ENCODE measurements at places on chromosomes 12 and 14.
A peak's percentile ranks its signal among the peaks of the same experiment; 100 is the strongest.

DNA sequence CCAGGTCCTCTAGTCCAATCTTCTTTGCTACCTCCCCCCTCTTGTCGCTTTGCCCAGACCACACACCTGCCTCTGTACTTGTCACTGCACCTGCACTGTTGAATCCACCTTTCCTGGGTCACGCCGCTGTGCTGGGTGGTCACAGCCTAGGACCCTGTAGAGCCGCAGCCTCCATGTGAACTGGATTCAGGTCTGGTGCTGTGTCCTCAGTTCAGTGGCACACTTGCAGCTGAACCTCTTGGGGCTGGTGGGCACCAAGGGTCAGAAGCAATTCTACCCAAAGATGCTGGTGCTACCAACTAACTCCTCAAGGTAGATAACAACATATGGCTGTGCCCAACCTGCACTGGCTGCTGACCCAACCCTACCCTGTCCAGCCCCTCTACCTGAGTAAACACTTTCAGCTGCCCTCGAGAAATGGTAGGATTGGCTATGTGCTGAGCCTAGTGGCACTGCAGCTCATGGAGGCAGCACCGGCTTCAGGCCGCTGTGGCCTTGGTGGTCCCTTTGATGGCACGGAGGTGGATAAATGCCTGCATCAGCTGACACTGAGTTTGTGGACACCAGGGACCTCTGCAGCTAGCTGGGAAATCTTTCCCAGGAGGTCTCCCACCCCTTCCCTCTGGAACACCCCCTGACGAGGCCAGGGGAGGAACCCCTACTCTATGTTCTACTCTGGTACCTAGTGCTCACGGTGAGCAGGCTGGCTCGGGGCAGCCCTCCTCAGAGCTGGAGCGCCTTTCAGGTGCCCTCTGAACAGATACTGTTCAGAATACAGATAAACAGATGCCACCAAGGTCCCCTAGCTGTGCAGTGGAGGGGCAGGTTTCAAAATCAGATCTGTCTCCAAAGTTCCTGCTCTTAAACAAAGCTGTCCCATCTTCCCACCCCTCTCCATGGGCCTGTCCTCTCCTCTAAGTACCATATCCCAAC lies 14.3 kb downstream of the AGAP2 start:
- DNase-seq, result no peak

- no peak for DNase-seq
These were observed 185.7 kb downstream of the PRKD1 start for GRCh38 chr14:29741909-29742401.

GRCh38 chr12:123141615-123142517 lies 9.0 kb downstream of the PITPNM2 start:
- DNase-seq, result peak; percentile 36

DNA sequence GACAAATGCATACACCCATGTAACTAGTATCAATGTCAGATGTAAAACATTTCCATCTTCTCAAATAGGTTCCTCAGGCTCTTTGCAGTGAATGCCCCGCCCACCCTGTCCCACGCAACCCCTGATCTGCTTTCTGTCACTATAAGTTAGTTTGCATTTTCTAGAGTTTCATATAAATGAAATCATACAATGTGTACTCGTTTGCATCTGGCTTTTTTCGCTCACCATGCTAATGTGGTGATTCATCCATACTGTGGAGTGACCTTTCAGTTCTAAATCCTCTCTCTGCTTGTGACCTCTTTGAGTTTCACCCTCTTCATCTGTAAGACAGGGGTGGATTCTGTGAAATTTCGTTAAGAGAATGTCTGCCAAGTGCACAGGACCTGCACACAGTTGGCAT lies 30.6 kb upstream of the MSI1 start:
- DNase-seq, result peak; percentile 33

- no peak for DNase-seq
These were observed 191.3 kb upstream of the AMIGO2 start for GRCh38 chr12:47270782-47271664.

- DNase-seq, result no peak
These were observed 2.6 kb downstream of the ITGA7 start for GRCh38 chr12:55704824-55705718.

- no peak for DNase-seq
These were observed 35.1 kb downstream of the ATF7IP start for GRCh38 chr12:14400599-14400998.

DNA sequence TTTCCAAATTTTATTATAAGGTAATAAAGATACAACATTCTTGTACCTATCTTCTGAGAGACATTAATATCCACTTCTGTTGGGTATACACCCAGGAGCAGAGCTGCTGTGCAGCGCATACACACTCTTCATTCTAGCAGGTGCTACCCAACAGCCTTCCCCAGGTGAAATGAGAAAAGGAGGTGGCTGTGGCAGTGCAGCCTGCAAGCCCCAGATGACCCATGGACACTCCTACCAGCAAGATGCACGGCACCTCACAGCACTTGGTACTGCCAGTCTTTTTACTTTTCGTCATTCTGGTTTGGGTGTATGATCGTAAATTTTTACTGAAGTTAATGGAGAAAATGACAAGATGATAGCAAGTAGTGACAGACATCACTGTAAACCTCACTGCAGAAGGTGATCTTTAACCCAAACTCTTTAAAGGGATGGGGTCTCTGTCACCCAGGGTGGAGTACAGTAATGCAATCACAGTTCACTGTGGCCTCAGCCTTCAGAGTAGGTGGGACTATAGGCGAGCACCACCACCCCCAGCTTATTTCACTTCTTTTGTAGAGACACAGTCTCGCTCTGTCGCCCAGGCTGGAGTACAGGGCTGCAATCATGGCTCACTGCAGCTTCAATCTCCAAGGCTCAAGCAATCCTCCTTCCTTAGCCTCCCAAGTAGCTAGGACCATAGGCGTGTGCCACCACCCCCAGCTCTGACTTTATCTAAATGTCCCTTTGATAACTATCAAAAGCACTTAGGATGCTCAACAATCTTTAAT lies 26.5 kb downstream of the VPS37B start:
- DNase-seq, result no peak

DNA sequence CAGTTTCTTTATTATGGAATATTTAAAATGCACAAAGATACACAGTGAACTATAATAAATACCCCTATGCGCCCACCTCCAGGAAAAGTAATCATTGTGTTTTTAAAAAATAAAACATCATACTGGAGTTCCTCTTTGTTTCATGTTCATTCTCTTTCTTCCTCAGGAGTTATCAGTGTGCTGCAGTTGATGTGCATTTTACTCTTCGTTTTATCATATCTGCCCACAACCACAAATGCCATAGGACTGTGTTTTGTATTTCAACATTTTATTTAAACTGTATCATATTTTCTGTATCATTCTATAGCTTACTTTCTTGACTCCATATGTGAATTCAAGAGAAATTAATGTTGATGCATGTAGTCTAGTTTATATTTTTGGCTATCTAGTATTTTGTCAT lies 53.9 kb downstream of the TSHR start:
- DNase-seq, result no peak

- DNase-seq, result no peak
These were observed 444.5 kb upstream of the FAR2 start for GRCh38 chr12:28704477-28705169.

- DNase-seq, result no peak
These were observed 2.9 kb upstream of the EMP1 start for GRCh38 chr12:13193505-13194231.

GRCh38 chr12:104667139-104667538 lies 210.4 kb downstream of the CHST11 start:
- no peak for DNase-seq

DNA sequence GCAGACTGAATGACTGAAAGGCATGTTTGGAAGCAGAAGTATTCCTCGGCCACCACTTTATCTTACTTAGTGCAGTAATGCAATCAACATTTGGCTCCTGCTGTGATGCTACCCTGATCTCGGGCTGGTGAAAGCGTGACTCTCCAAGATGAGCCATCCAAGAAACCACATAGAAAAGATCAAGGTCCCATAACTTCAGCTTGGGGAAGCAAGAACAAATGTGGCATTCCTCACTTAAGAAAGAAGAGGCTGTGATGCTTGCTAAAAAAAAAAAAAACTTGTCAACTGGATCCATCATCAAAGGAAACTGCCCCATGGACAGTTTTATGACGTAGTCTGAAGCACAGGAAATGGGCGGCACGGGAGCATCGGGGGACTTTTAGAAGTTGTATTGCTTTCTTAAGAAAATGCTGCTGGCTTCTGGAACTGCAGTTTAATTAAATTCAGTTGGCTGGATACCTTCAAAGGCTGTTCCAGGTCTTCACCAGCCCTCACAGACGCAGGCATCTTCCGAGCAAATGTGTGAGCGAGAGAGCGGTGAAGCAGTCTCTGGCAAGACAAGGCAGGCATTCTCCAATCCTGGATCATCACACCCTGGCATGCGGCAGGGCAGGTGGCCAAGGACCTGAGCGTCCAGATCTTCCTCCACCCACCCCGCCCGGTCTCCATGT lies 38.2 kb upstream of the MAP1LC3B2 start:
- no peak for DNase-seq

DNA sequence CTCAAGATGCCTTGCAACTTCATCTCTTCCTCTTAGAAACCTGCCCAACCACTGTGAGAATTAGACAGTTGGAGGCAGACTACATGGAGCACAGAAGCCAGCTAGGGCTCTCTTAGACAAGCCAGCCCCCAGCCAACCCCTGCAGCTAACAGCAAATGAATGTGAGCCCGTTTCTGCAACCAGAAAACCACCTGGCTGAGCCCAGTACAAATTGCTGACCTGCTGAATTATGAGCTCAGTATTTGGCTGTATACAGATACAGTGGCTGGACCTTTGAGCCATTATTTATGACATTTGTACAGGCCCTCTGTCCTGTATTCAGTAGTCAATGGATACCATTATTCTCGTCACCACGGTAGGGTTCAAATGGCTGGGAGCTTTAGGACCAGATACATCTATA lies 112.9 kb downstream of the TBX5 start:
- DNase-seq, result no peak

DNA sequence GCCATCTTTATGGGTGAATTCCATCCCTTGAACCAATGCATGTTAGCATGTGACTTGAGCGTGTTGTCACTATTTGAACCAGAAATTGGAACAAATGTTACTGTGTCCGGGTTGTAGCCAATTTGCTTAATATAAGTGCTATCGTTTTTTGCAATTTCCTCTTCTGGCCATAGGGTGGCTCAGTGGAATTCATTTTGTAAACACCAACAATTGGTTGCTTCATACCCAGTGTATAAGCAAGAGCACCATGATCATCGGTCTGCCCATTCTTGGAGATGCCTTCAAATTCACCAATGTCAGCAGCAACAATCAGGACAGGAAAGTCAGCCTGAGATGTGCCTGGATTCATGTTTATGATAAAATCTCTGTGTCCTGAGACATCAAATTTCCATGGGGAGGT lies 5.0 kb upstream of the NEDD1 start:
- no peak for DNase-seq

DNA sequence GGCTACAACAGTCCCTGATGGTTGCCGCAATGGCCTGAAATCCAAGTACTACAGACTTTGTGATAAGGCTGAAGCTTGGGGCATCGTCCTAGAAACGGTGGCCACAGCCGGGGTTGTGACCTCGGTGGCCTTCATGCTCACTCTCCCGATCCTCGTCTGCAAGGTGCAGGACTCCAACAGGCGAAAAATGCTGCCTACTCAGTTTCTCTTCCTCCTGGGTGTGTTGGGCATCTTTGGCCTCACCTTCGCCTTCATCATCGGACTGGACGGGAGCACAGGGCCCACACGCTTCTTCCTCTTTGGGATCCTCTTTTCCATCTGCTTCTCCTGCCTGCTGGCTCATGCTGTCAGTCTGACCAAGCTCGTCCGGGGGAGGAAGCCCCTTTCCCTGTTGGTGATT lies 16.9 kb downstream of the GPRC5A start:
- DNase-seq, result no peak

- DNase-seq, result no peak
These were observed 145.9 kb downstream of the PDZRN4 start for GRCh38 chr12:41333974-41334373.

DNA sequence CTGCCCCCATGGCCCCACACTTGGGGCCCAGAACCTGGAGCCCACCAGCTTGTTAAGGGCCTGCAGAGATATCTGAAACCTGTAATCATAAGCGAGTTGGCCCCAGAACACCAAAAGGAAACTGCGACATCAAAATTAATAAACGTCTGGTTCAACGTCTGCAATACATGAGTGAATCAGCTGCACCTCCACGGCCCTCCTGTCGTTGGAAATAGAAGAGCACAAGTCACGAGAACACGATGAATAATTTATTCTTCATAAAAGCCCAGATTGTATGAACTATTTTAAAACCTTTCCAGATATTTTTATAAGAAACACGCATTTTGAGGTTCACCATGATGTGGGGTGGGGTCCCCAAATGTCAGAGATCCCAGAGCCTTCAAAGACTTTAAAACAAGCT lies 9.7 kb upstream of the CMKLR1 start:
- DNase-seq, result no peak

DNA sequence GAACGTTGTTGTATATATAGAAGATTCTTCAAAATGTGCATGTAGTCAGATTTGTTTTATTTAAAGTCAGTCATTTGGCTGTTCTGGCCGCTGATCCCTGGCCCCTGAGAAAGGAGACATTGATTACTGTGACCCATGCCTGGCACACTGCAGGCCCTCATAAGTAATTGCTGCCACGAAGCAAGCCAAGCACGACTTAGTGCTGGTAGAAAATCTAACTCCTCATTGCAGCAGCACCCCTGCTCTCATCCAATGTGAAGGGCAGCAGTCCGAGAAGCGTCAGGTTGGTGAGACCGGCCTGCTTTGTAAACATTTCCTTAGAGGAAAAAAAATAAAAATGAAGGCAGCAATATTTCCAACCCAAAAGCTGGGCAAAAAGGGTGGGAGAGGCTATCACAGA lies 22.8 kb upstream of the TMTC2 start:
- no peak for DNase-seq

- no peak for DNase-seq
These were observed 28.6 kb downstream of the PYM1 start for GRCh38 chr12:55899082-55899481.

DNA sequence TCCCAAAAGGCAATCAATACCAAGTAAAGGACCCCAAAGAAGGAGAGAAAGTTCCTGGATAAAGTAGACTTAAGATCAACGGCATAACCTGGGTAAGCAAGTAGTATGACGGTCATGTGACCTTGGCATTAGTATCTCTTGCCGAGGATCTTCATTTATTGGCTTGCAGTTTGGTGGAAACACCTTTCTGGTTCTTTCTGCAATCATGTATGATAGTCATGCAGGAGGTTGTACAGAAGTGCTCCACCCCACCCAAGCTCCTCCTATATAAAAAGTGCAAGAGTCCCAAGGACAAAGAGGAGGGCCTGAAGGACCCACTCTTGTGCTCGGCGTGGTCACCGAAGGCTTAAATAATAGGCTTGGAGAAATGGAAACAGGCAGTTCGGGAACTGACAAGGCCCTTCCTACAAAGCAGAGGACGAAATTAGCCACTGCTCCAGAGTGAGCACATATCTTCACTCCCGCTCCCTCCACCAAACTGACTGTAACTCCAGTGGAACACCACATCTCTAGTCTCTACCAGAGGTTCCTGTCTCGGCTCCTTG lies 750 bp downstream of the CS start:
- no peak for DNase-seq

GRCh38 chr12:31470459-31470858 lies 120.5 kb downstream of the DENND5B start:
- no peak for DNase-seq

Data from AG04450 (cell line).